ENCODE measurements at places on chromosomes 3 and 15.

DNA sequence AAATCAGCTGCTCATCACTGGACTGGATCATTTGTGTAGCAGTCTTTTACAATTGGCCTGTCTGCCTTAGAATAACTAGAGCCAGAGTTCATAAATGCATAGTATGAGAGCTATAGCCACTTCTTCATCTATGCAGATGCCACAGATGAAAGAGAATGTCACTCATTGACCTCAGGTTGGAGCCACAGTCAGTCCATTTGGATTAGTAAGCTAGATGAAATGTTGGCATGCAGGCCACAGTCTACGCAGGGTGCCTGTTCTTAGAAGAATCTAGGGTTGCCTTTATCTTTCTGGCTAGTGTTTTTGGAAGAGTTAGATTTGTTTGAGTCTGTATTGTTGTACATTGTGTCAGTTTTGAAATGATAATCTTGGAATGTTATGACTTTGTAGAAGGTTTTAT lies 25.4 kb upstream of the EDEM1 start:
- DNase-seq, result no peak

- DNase-seq, result no peak
These were observed 51.3 kb upstream of the CADPS start for GRCh38 chr3:62926494-62926893.

GRCh38 chr3:74149466-74149865 lies 465.0 kb downstream of the CNTN3 start:
- DNase-seq, result no peak

GRCh38 chr3:187398955-187399354 lies 30.8 kb downstream of the RTP4 start:
- DNase-seq, result no peak

DNA sequence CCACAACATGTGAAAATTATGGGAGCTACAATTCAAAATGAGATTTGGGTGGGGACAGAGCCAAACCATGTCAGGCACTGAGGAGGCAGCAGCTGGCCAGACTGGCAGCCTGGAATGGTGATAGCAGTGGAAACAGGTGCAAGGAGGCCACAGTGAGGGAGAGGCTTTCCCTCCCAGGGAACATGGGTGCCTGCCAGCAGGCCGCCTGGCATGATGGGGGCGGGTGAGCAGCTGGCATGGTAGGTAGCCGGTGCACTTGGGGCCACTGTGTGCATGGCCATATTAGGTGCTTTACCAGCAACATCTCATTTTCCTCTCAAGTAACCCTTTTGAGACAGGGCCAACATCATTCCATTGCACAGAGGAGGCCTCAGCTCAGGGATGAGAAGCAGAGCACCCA lies 18.3 kb upstream of the MRPS22 start:
- DNase-seq, result no peak

DNA sequence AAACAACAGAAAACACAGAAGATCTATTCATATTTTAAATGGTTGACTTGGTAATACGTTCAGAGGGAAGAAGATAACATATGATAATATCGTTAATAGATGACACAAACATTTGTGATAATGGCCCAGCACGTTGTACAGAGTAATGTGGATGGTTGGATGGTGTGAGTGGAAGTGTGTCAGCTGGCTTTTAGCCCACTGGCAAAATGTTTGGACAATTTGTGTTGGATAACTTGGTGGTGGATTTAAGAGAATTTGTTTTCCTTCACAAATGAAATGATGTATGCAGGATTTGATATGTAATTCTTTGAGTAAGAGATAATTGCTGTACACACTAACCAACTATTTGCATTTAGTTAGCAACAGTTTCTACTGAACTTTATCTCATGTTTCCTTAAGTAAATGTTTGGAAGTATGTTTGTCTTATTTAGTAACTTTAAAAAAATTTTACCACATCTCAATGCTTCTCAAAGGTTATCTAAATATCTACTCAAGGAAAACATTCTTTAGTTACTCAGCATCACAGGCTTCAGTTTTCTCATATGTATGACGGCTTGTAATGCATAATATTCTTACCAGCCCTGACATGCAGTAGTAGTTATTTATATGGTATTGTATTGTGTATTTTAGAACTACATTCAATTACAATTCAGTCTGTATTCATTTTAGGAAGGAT lies 328.5 kb upstream of the GOLIM4 start:
- DNase-seq, result no peak

DNA sequence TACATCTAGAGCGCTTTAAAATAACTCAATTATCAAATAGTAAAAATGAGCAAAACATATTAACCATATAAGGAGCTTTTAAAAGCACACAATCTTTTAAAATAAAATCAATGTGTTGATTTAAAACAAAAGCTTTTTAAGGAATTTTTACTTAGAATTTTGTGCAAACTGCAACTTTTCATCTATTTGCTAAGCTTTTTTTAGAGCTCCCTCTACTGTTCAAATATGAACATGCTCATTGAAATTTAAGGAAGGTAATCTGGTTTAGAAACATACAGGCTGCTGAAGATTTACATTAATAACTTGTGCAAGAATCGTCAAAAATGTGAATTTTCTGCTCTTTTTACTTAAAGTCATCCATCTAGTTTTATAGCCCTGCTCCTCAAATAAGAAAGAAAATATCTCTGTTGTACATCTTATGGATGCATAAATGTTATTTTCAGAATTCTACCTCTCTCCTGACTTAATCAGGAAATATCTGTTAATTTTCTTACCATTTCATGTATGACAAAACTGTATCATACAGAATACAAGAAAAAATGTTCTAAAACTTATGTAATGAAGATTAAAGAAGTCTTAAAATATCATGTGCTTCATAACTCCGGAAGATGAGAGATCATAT lies 469.4 kb upstream of the ROBO2 start:
- no peak for DNase-seq

- no peak for DNase-seq
These were observed 5.0 kb downstream of the ZBED2 start for GRCh38 chr3:111590143-111590491.

- DNase-seq, result no peak
These were observed 73.7 kb downstream of the ECT2 start for GRCh38 chr3:172824229-172824628.

- no peak for DNase-seq
These were observed 23.8 kb downstream of the ISL2 start for GRCh38 chr15:76360416-76360815.

- DNase-seq, result no peak
These were observed 11.9 kb downstream of the RBPMS2 start for GRCh38 chr15:64763462-64763861.

DNA sequence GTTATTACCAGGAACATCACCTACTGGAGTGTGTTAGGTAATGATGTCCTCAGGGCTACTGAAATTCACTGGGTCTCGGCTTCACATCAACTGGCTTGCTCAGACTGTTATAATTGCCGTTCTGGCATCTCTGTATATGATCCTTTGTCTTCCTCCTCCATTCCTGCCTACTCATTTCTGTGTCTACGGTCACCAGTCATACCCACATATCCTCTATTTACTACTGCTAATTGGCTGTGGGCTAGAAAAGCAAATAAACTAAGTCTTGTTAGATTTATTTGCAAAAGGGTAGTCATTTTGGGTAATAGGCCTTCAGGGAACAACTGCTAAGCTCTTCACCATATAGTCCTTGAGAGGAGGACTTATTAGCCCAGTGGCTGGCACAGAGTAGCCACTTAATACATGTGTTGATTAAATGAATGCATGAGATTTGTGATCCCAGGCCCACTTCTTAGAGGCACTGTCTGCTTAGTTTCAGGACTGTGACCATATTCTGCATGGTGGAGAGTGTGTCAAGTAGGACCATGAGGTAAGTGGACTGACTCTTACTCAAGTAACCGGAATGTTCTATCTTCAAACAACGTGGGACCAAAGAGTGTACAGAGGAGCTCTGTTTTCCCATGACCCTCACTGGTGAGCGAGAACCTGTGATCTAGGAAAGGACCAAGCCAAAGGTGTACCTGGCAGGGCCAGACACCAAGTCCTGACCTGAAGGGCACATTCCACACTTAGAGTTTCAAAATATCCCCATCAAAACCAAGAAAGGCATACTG lies 13.2 kb downstream of the ZDHHC3 start:
- no peak for DNase-seq

- no peak for DNase-seq
These were observed 63.6 kb upstream of the NR2E3 start for GRCh38 chr15:71746719-71747118.
